ENCODE measurements at places on chromosomes 6 and 20.

- no peak for DNase-seq
Observed at GRCh38 chr6:72976484-72976883, 248.8 kb downstream of the KHDC1L start.

GRCh38 chr6:55293116-55293515, 34.2 kb upstream of the GFRAL start:
- DNase-seq = no peak

GRCh38 chr6:163688739-163689362, 274.3 kb downstream of the QKI start:
- DNase-seq = no peak

DNA sequence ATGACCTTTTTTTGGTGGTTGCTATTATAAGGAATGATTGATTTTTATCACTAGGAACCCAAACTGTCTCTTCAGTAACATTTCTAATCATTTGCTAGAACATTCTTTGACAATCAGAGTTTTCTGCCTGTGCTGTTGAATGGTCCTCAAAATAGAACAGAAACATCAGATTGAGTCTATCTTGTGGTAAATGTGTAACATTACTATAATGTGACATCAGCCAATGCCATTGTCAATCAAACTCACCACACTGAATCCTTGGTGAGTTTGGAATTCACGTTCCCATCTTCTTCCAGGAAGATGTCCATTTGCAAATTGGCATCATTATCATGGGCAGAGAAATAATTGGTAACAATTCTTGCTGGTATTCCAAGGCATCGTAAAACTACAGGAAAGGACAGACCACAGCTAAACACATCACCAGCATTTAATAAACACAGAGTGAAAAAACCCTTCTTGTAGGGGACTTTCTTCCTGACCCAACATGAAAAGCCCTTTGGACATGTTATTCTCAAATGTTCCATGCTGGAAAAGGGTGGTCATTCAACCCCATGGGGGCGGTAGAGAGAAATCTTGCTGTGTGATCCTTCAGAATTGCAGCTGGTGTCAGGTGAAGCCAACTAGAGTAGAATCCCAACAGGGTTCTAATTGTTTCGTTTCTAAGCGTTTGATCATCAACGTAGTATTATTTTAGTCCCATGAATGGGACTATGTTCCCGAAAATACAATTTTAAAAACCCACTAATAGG, 98.5 kb downstream of the F13A1 start:
- DNase-seq = no peak

DNA sequence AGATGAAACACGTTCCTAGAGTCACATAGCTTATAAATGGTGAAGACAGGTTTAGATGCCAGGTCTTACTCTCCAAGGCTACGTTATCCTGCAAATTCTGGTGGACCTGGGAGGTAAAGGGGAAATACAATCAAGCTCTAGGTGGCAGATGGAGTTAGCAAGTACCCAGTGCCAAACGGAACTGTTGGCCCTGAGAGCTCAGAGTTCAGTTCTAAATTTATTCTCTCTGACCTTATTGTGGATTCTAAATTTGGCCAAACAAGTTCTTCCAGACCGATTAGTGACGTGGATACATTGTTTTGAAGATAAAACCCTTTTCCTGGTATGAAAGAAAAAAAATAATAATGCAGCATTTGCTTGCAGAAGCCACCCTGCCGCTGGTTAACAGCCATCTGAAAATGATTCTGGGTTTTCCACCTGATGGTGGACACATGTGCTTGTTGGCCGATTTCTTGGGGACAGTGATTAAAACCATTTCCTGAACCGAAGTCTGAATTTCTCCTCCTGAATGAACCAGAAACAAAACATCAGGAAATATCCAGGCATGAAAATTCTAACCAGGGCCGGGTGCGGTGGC, 32.5 kb downstream of the RIPOR3 start:
- DNase-seq = no peak

DNA sequence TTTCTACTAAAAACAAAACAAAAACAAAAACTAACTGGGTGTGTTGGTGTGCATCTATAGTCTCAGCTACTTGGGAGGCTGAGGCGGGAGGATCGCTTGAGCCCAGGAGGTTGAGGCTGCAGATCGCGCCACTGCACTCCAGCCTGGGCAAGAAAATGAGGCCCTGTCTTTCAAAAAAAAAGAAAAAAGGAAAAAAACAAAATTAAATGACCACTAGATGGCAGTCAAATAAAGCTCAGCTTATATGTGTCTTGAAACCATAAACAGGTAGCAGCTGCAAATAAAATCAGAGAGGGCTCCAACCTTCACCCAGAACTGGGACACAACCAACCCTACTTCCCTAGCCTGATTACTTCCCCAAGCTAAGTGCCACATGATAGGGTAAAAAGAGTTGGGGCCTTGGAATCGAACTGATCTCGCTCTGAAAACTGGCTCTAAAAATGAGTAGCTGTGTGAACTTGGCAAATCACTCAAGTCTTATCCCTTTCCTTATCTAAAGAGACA, 67.1 kb upstream of the ADGRF4 start:
- no peak for DNase-seq

DNA sequence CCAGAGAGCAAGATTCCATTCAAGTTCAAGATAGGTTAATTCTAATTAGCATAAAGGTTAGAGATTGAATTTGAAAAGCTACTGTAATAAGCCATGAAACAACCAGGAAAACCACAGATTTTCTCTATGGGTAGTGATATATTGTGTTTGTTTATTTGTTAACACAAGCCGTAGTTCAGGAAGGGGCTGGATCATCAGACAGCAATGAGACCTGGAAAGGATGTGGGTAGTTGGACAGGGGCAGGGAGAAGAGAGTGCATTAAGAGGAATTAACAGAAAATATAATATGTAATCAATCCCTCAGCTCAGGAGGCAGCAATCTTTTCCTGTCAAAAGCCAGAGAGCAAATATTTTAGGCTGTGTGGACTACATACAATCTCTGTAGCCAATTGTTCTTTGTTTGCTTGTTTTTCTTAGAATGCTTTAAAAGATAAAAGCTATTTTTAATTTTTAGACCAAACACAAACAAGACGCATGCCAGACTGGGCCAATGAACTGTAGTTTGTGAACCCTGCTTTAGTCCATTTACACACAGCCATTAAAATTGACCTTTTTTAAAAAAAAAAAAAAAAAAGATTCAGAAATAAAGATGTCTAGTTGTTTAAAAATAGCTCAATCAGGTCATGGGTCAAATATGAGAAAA, 398.7 kb upstream of the MARCKS start:
- DNase-seq = no peak

Measured in stimulated activated CD8-positive, alpha-beta memory T cell treated with anti-CD3 and anti-CD28 coated beads, Interleukin-7, amount 100 ng/mL, for 1 hour (primary cell).